ENCODE measurements at places on chromosomes 6 and 20.

GRCh38 chr6:163437466-163437865 is 22.9 kb downstream of the QKI start:
- DNase-seq, result no peak

- no peak for DNase-seq
Observed at GRCh38 chr6:134535831-134536230, 217.9 kb upstream of the SGK1 start.

GRCh38 chr20:36298061-36298460 is 8.1 kb upstream of the DLGAP4 start:
- no peak for DNase-seq

DNA sequence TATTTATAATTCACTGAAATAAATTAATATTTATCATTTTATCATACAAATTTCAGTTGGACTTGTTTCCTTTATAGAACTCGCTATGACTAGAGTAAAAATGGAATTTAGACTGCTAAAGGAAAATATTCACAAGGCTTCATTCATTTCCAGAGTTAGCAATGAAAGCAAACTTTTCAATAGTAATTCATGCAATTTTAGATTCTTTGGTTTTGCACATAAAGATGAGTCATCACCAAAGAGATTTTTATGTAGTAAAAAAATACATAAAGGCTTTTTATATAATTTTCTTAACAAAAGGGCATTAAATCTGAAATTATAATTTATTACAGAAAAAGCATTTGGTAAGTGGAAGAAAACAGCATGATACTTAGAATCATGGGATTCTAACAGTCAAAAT is 37.2 kb upstream of the STXBP5 start:
- DNase-seq, result no peak
